B cell (primary cell): ENCODE measurements at places on chromosomes 5 and 9. TPM values are rescaled to one million over a fixed set of nuclear protein-coding genes. Genes with fewer than 3 reads are reported as not detected.

Gene HEMGN
- not detected in 2 replicates for total RNA-seq

Gene SPINK4
- total RNA-seq, result not detected in 2 replicates

- no peak overlapping the region for H3K27ac ChIP-seq
- no peak overlapping the region for H3K4me3 ChIP-seq
- DNase-seq, result no peak
- no peaks in the 10 kb centered on the region for H3K27me3 ChIP-seq
- no peaks in the 10 kb centered on the region for H3K4me1 ChIP-seq
Observed at GRCh38 chr5:153340139-153340538, 150.3 kb upstream of the GRIA1 start.

Gene FBP2
- not detected in 2 replicates for total RNA-seq

DNA sequence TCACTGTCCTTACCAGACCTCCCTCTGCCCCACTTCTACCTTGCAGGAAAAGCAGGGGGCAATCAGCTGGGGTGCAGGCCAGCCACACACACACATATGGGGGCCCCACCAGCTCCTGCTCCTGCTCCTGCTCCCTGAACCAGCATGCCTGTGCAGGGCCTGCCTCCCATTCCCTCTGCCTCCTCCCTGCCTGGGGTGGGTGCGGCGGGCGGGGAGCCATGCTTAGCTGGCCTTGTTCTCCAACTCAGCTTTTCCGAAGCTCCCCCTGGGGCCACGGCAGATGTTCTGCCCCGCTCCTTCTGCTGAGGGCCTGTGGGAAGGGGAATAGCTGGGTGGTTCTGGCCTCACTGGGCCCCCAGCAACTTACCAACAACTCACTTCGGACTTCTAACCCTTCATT lies 89.8 kb downstream of the ZNF354C start:
- no peaks in the 10 kb centered on the region for H3K27me3 ChIP-seq
- H3K4me1 ChIP-seq, result no peaks in the 10 kb centered on the region
